Hippocampal formation (tissue), 2 donors: ENCODE measurements at places on chromosomes 12 and 14.

GRCh38 chr12:68622250-68622649, 11.6 kb downstream of the RAP1B start:
- DNase-seq, result no peak

GRCh38 chr12:94798113-94798512, 147.8 kb upstream of the TMCC3 start:
- DNase-seq, result no peak

GRCh38 chr14:24432259-24433131, 2.7 kb downstream of the KHNYN start:
- no peak for DNase-seq

- peak; percentile 77 for DNase-seq
These were observed 3.6 kb downstream of the ZNF839 start for GRCh38 chr14:102323102-102323501.

GRCh38 chr12:3885277-3886094, 12.3 kb upstream of the PARP11 start:
- peak; percentile 13 for DNase-seq

DNA sequence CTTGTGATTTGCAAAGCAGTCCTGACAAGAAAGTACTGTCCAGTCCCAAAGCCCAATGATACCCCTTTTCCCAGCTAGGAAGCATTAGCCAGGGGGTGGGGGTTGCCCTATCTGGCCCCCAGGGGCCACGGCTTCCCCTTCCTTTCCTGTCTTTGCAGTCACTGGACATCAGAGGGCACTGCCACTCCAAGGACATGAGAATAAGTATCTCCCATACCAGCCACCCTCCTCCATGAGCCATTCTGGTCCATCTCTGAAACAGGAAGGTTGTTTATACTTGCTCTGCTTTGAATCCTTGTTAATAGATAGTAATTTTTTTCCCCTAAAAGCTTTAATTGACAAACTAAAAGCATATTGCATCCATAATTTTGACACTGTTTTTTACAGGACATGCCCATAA, 29.7 kb downstream of the RBM19 start:
- DNase-seq, result no peak

- DNase-seq, result no peak
These were observed 51.1 kb downstream of the TRAFD1 start for GRCh38 chr12:112176321-112177010.

- DNase-seq, result no peak
These were observed 299.0 kb upstream of the DDHD1 start for GRCh38 chr14:53452005-53452673.

DNA sequence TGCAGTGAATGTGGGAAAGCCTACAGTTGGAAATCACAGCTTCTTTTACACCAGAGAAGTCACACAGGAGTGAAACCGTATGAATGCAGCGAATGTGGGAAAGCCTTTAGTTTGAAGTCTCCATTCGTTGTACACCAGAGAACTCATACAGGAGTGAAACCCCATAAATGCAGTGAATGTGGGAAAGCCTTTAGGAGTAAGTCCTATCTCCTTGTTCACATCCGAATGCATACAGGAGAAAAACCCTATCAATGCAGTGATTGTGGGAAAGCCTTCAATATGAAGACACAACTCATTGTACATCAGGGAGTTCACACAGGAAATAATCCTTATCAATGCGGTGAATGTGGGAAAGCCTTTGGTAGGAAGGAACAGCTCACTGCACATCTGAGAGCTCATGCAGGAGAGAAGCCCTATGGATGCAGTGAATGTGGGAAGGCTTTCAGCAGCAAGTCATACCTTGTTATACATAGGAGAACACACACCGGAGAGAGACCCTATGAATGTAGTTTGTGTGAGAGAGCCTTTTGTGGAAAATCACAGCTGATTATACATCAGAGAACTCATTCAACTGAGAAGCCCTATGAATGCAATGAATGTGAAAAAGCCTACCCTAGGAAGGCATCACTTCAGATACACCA, 24.6 kb downstream of the ZNF26 start:
- DNase-seq, result no peak

DNA sequence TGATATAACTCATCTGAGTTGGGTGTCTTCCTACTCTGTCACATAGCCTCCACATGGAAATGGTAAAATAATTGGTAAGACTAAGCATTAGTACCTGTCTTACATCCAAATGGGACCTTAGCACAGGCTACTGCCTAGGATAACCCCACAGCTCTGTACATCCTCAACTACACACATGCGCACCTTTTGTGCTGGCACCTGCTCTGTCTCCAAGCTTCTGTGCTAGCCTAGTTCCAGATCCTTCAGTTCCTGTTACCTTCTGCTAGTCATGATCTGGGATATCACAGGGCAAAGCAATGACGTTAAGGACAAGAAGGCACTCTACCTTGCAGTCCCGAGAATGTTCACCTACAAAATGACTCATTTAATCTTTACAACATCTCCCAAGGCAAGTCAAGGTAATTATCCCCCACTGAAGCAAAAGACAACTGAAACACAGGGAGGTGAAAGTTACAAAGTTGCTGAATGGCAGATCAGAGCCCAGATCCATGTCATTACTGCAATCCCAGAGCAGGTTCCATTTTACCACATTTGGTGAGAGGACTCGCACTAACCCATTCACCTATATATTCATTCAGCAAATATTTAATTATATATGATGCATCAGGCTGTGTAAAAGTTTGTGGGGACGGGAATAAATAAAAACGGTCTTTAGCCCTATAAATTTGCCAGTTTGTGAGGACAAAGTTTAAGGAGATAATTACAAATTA, 61.7 kb downstream of the PPM1H start:
- DNase-seq, result no peak

GRCh38 chr12:25757037-25757665, 201.3 kb upstream of the RASSF8 start:
- DNase-seq, result no peak

GRCh38 chr12:24615967-24616411, 332.9 kb downstream of the BCAT1 start:
- DNase-seq, result no peak

DNA sequence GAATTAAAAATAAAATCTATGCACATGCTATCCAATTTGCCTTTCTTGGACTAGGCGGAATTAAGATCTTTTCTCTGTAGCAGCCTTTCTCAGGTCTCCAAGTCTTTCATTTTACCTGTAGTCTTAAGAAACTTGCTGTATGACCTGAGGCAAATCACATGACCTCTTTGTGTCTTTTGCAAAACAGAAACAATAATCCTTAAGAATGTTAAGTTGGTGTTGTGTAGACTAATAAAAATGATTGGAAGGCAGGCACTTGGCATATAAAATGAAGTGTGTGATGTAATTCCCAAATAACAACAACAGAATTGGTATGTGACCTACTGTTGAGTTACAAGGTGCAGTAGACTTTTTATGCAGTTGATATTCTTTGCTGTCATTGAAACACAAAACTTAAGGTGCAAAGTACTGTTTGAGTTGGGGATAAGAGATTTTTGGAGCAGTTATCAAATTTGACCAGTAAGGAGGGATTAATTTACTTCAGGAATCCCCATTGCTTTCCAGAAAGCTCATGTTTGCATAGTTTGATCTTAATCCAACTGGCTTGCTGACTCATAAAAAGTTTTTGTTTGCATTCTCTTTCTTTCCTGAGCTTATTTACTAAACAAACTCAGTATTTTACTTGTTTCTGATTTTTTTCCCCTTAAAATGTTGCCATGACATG, 51.4 kb downstream of the SUSD6 start:
- no peak for DNase-seq

- no peak for DNase-seq
These were observed 324.9 kb upstream of the TMTC1 start for GRCh38 chr12:30108666-30109065.

DNA sequence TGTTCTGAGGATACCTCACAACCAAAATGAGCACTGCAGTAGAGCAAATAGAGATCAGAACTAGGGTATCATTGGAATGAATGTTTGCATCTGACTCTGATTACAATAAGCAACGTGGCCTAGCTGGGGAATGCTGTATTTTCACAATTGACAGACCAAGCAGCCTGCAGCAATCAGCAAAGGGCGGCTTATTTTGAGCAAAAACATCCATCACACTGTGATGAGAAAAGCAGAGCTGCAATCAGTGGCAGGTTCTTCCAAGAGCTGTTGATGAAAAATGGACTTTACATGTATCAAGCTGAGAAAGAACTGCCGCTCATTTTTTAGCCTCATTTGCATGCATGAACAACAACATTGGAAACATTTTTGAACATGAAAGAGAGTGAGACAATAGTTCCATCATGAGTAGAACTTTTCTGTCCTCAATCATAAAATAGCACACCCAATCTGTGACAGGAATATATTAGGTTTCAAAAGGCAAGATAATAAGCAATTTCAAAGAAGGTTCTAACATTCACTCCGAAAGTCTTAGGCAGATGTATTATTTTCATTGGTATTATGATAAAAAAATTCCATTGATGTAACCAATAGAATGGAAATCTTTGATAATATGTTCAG, 249.7 kb upstream of the FBXO33 start:
- DNase-seq, result no peak

GRCh38 chr12:119660076-119660475, 7.9 kb upstream of the PRKAB1 start:
- DNase-seq, result no peak

- no peak for DNase-seq
These were observed 189.7 kb downstream of the FSCB start for GRCh38 chr14:44317441-44317746.

DNA sequence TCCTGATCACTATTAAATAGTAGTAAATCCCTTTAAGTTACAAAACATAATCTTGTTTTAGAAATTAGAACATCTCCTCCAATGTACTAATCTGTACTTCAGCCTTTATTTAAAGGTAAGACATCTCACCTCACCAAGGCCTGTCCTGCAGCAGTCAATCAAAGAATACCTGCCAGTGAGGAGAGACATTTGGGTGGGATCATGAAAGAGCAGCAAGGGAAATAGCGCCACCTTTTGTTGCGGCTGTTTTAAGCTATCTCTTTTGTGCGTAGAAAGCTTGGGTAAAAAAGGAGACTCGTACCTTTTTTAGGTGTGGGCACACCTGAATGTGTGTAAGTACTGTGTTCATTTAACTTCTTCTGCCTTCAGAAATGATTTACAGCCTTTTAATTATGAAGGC, 117.8 kb upstream of the TMTC1 start:
- DNase-seq, result no peak

DNA sequence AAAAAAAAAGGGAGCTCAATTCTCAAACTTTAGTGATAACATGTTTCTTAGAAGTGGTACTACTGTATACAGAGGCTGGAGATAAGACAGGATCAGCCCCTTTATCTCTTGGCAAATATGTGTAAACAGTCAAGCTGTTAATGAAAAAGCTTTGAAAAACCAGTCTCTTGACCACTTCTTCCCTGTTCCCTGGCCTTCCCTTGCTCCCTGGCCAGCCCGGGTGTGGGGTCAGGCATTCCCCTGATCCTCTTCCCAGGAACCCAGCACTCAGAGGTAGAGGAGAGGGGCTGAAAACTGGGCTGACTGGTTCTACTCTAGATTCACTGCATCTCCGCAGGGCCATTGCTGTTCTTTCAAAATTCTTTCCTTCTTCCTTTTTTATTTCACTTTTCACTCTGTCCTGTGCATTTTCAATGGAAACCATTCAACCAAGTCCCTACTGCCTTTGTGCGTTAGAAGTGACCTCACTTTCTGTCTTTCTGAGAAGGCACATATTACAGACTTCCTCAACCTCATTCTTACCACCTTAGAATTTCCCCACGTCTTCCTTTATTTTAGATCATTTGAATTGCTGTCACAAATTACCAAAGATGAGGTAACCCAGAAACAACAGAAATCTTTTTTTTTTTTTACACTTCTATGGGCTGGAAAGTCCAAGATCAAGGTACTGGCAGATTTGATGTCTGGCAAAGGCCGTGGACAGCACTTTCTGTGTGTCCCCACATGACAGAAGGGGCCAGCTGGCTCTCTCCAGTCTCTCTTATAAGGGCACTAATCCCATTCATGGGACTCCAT, 5.7 kb downstream of the GNG2 start:
- no peak for DNase-seq

DNA sequence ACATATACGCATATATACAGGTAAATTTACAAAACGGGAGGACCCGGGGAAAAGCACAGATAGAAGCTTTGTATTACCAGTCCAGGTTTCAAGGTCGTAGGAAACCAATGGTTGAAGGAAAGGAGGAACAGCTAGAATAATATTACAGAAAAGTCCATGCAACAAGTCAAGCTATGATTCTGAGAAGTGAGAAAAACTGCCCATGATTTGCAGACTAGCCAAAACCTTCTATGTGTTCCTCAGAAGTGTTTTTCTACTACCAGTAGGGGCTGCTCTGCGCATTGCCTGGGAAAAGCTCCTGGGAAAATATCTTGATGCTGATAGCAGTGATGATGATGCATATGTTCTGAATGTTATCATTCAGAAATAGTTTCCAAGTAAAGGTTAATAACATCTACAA, 2.2 kb downstream of the PDZRN4 start:
- peak; percentile 83 for DNase-seq

GRCh38 chr12:78057075-78057474, 226.4 kb downstream of the NAV3 start:
- DNase-seq, result no peak

GRCh38 chr14:96630281-96630680, 128.1 kb downstream of the PAPOLA start:
- DNase-seq, result no peak

- DNase-seq, result no peak
These were observed 68.2 kb upstream of the OVCH1 start for GRCh38 chr12:29565727-29566126.

GRCh38 chr14:102077382-102077709, 9.5 kb downstream of the HSP90AA1 start:
- no peak for DNase-seq

DNA sequence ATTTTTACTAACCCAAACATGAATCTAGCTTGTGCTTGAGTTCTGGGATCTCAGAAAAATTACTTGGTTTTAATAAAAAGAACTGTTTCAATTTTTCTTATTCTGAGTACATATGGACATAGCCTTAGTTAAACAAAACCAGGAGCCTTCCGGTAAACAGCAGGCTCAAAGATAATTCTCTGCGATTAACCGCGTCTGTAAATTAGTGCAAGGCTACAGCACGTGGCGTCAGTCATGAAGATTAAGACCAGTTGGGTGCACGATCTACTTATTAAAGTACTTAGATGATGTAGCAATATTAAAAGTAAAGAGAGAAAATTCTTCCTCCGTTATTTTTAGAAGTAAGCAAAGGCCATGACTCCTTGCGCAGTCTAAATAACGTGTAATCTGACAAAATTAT, 700 bp downstream of the KCNJ8 start:
- DNase-seq, result no peak

GRCh38 chr12:71567537-71567936, 96.1 kb downstream of the ZFC3H1 start:
- DNase-seq, result no peak

GRCh38 chr14:67428501-67429031, 16.6 kb upstream of the PLEK2 start:
- no peak for DNase-seq

GRCh38 chr14:53538316-53538881, 385.3 kb upstream of the DDHD1 start:
- no peak for DNase-seq

GRCh38 chr14:95059126-95059525, 98.2 kb downstream of the DICER1 start:
- DNase-seq, result no peak

DNA sequence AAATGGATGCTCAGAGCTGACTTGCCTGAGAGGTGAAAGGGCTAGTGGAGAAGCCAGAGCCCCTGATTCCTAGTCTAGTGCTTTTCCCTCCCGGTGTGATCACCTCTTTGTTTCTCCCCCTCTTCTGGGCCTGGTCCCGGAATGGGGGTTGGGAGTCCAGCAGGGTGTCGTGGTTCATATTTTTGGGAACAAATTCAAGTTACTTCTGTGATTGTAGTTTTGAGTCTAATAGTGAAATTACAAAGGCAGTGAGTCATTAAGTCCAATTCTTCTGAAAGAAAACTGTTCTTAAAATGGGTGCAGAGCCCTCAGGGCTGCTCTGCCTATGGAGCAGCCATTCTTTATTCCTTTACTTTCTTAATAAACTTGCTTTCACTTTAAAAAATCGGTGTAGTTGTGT, 7.6 kb downstream of the SUSD6 start:
- no peak for DNase-seq
